ENCODE measurements at places on chromosomes 4 and X.

DNA sequence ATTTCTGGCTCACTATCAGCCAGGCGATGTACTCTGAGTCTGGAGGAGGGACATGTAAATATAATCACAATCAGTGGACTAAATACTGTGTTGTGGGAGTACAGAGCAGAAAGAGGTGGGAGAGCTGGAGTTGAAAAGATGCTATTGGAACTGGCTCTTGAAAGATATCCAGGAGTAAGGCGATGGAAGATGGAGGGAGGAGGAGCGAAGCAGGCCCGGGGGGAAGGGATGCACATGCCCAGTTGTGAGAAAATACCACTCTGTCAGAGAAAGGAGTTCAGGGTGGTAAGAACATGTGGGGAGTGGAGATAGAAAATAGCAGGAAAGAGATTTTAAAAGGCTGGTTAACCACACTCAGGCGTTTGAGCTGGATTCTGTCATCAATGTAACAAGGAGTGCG is 216.9 kb upstream of the ETNPPL start:
- DNase-seq, result no peak

GRCh38 chrX:29788991-29789699 is 426.2 kb upstream of the MAGEB2 start:
- DNase-seq, result no peak

- no peak for DNase-seq
Observed at GRCh38 chr4:105838082-105838481, 57.2 kb upstream of the NPNT start.

GRCh38 chrX:75155447-75155826 is 646 bp downstream of the ABCB7 start:
- DNase-seq, result no peak

- no peak for DNase-seq
Observed at GRCh38 chr4:41268721-41269517, 12.2 kb downstream of the UCHL1 start.

GRCh38 chr4:43277003-43277402 is 384.5 kb downstream of the GRXCR1 start:
- no peak for DNase-seq

DNA sequence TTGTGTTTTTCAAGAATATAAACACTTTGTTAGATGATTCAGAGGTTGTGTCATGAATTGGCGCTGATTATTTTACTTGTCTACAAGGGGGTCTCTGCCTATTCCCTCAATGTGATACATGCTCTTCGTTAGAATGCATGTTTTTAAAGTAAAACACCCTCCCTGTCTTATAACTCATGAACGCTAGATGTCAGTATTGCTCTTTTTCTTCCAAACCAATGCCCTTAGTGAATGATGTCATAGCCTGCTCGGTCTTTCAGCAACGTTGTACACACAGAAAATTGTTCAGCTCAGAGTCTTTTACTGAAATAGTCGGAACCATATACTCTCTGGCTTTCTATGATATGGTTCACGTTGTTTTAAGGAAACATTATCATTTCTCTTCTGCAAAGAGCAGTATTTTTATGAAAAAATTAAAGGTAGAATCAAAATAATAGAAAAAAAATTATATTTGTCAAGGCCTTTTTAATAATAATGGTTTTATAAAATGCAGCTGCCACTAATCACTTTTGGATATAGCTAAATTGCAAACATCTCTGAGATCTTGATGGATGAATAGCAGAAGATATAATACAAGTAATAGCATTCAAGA is 292.9 kb downstream of the TLL1 start:
- peak; percentile 76 for DNase-seq

DNA sequence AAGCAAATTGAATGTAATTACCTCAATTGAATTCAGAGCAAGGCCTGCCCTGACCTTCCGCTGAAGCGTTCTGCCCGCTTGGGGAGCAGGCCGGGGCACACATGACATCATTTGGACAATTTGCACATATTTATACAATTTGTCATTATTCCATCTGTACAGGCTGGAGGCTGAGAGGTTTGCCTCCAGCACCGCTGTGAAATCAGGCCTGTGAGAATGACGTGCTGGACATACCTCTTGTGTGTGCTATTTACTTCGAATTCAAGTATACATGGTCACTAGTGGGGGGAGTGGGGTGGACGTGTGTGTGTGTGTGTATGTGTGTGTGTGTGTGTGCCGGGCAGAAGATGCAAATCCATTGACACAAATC is 285.6 kb downstream of the SHOX start:
- DNase-seq, result no peak
